ENCODE measurements at places on chromosomes 11 and 22. TPM values are rescaled to one million over a fixed set of nuclear protein-coding genes. Genes with fewer than 3 reads are reported as not detected.

KCNJ1 gene
- total RNA-seq, result not detected

PLAAT2 gene
- not detected for total RNA-seq

- DNase-seq, result no peak
Measured at GRCh38 chr11:32178692-32179091, 87.8 kb downstream of the RCN1 start.

DNA sequence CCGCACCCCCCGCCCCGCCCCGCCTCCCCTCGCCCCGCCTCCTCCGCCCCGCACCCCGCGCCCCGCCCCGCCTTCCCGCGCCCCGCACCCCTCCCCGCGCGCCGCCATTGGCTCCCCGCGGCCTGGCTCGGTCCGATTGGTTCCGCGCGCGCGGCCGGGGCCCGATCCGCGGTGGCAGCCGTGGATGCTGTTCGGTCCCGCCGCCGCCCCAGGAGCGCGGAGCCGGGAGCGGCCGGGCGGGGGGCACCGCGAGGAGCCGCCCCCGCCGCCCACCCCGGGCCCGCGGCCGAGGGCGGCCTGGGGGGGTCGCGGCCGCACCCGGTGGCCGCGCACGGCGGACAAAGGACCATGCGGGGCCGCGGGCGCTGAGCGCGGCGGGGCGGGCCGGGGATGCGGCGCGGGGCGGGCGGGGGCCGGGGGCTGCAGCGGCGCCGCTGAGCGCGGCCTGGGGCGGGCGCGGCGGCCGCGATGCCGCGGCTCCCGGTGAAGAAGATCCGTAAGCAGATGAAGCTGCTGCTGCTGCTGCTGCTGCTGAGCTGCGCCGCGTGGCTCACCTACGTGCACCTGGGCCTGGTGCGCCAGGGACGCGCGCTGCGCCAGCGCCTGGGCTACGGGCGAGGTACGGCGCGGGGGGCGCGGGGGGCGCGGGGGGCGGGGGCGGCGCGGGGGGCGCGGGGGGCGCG, at the start of gene B4GALNT4:
TSS of gene B4GALNT4 (plus strand) at position 164 of the 683 bp plus-strand sequence. CDS start at position 469, 305 bp downstream.
- DNase-seq, result no peak

DNA sequence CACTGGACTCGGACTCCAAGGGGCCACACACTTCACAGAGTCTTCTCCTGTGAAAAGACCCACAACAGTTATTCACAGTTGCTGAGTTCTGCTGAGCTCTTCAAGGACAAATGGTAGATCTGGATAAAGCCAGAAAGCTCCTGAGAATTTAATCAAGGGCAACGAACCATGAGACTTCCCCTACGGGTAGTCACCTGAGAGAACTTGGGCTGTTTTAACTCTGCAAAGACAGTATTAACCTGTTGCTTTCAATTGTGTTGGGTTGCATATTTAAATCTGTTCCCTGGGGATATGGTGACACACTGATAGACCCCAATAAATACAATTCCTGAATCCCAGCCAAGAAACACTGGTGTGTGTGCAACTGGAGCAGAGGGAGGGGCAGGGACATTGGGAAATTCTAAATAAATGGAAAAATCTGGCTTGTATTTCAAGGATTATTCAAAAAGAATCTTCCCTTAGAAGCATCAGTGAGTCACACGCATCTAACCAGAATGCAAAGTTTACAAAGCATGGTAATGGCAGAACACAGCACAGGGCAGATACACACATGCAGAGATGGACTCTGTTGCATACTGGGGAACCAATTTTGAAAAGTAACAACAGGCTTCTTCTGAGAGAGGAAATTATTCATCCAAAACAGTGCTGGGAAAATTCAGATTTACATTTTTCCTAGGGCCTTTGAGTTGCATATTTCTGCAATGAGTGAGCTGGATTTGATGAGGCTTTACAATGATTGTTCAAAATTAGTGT, 4.0 kb downstream of the KCNJ1 start:
- DNase-seq, result no peak

- DNase-seq, result no peak
Measured at GRCh38 chr11:61266602-61267001, 25.6 kb downstream of the PGA5 start.

DNA sequence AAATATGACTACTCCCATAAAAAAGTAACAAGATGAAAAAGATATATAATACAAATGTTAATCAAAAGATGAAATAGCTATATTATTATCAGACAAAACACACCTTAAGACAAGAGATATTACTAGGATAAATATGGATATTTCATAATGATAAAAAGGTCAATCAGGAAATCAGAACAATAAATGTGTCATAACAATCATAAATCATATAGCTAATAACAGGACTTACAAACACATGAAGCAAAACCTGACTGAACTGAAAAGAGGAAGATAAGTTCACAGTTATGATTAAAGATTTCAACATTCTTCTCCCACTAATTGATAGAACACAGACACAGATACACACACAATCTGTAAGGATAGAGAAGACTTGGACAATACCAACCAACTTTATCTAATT, 47.2 kb downstream of the EIF3M start:
- DNase-seq, result no peak

- DNase-seq, result no peak
Measured at GRCh38 chr11:125075900-125076317, 12.8 kb downstream of the SLC37A2 start.
